ENCODE measurements at places on chromosomes 4 and X.

DNA sequence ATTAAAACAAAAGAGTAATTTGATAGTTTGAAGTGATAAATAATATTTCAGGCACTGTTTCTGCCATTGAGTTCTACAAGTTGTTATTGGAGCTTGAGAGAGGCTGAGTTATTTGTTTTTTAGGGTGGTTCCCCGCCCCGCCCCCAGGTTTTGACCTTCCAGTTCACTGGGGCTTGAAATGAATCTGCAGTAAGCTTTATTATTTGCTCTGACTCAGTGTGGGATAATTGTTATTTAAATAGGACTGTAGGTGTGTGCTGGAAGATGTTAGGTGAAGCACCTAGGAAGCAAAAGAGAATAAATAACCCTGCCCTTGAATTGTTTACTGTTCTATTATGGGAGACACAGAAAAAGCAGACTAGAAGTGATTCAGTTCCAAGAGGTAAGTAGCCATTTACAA is 81.2 kb upstream of the KCNIP4 start:
- DNase-seq: no peak

GRCh38 chrX:100090931-100091330 is 319.1 kb downstream of the PCDH19 start:
- DNase-seq: no peak

GRCh38 chr4:82754513-82755165 is 44.0 kb downstream of the SCD5 start:
- DNase-seq: no peak

DNA sequence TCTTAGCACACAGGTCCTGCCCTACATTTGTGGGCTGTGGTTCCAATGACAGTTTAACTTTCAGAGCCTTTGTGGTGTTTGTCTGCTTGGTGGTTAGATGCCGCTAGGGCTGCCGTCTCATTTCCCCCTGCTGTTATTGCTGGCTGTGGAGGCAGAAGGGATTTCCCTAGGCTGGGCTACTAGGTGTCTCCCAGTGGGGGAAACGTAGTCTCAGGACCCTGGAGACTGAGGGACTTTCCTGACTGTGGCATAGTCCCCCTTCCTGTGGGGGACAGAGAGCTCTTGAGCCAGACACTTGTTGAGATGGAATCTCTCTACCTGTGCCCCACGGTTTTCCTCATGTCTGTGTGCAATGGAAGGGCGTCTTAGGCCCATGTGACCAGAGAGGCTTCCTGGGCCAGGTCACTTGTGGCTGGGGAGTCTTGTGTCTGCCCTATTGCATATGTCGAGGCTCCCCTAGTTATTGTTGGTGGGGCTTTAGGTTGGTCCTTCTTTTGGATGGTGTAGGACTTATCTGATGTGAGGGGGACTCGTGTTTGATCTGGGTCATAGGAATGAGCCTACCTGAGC is 68.2 kb downstream of the ARHGAP10 start:
- DNase-seq: peak; percentile 89

DNA sequence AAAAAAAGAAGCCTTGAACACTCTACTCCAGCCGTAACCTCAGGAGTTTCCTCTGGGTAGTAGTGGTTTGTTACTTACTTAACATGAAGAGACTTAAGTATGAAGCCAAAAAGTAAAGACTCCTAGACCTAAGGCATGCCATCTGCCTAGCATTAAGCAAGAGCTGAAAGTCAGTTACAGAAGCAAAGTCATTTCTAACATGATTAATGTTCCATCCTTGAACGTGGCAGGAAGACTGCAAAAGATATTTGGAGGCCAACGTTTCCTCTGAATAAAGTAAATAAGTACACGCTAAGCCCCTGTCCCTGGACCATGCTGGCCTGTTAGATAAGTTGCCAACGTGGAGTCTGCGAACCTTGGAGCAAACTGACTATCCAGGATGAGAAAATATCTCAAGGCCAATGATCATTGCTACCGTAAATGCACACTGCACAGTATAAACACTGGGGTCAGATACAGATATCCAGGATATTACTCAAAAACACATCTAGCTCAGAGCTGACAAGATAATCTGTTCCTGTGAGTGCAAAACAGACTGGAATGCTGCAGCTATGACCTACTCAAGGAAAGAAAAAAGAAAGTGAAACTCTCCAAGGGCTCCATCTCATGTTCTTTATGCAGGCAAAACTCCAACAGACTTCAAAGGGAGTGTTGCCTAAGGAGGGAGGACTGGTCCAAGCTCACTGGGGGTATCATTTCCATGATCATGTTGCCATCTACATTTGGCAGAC is 255.8 kb downstream of the COL25A1 start:
- DNase-seq: no peak

GRCh38 chrX:362937-363620 is 23.6 kb downstream of the PPP2R3B start:
- no peak for DNase-seq

DNA sequence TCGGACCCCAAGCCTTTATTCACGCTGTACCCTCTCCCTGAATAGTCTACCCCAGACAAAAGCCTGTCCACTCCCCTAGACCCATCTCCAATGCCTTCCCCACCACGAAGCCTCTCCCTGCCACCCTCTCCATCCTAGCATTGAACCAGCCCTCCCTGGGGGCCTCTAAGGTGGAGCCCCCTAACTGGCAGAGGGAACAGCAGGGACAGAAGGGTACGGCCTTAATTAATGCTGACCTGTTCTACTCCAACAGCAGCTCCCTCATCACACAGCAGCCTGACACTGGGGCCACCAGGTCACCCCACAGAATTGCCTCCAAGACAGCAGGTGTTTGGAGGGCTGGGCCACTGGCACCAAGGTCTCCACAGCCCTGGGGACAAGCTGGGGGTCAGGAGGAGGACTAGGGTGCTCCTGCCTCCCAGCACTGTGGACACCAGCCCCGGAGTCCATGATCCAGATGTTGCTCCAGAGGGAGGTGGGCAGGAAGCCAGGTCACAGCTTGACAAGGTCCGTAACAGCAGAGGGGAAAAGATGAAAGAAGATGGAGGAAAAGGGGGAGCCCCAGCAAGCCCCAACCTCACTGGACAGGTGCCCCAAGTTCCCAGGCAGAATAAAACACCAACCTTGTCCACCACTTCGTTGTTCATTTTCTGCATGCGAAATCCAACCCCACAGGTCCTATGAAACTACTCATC is 3.7 kb downstream of the CRMP1 start:
- no peak for DNase-seq

- no peak for DNase-seq
Observed at GRCh38 chrX:49058794-49059193, at the start of gene CCDC120. CCDC120 (plus strand) TSS chrX:49058999; CDS start chrX:49062042, 3,043 bp downstream.

- no peak for DNase-seq
Observed at GRCh38 chr4:154314248-154314647, 177.4 kb downstream of the DCHS2 start.

GRCh38 chrX:45762699-45763647 is 562.3 kb upstream of the DIPK2B start:
- peak; percentile 71 for DNase-seq

- no peak for DNase-seq
Observed at GRCh38 chrX:78708816-78709215, 38.7 kb upstream of the LPAR4 start.

DNA sequence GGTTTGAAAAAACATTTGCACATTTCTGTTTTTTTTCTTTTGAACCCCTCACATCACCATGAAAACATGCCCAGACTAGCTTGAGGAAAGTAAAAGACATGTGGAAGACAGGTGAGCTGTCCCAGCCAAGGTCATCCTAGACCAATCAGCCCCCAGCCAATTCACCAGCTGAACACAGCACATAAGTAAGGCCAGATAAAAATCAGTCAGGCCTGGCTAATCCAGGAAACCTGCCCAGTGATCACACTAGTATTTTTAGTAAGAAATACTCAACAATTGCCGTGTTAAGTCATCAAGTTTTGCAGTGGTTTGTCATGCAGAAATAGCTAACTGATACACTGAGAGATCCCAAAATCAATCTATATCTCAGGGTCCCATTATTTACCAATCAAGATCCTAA is 4.4 kb upstream of the SMR3A start:
- DNase-seq: no peak
